ENCODE measurements at places on chromosomes 4 and X.
A peak's percentile ranks its signal among the peaks of the same experiment; 100 is the strongest.

DNA sequence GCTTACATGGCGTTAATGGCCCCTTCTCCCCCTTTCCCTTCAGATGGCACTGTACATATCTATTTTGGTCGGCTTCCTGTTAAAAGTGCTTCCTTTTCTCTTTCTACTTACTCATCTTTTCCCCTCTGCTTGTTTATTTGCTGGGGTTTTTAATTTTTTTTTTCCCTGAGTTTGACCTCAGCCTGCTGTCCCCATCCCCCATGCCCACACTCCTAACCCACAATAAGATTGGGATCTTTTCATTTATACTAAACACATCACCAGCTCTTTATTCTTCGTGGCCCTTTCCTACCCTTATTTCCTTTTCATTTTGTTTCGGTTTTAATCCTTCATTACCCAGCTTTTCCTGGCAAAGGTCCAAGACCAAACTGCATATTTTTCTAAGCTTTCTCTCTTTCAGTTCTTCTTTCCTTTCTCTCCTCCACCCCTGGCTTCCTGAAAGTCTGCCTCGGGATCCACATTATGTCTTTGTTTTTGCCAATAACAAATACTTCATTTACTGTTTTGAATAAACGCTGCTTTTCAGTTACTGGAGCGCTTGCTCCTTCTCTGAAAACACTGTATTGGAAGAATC is 152.0 kb upstream of the USP9X start:
- peak; percentile 36 for DNase-seq

DNA sequence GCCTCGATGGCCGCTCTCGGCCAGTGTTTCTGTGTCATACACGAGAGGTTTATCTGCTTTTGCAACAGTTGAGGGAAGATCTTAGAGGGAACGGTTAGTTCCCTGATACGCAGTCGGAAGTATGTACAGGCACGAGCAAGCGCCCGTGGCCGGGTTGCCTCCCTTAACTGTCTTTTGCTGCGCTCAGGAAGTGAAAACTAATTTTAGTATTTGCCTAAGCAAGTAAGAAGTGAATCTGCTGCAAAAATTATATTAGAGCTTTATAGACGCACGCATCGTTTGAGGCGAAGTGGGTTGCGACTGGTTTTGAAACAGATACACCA is 695 bp downstream of the MTM1 start:
- DNase-seq: peak; percentile 44

GRCh38 chrX:130395341-130395740 is 6.4 kb upstream of the RBMX2 start:
- DNase-seq: no peak

- DNase-seq: no peak
Measured at GRCh38 chrX:55127692-55128091, 38.9 kb downstream of the PAGE2 start.

DNA sequence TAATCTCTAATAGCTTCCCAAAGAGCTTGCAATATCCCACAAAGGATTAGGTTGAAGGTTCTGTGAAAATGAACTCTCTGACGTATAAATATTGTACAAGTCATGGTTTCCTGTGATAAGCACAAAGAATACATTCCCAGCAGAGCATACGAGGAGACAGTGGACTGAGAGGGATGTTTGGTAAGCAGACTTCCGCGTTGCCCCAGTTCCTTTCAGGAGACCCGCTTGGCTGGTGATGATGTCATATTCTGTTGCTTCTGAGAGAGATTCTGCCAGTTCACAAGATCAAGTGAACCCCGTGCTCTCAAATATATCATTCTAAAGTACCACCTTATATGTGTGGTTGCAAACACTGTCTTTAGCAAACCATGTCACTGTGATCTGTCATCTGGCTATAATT is 323.9 kb upstream of the CASK start:
- DNase-seq: no peak

DNA sequence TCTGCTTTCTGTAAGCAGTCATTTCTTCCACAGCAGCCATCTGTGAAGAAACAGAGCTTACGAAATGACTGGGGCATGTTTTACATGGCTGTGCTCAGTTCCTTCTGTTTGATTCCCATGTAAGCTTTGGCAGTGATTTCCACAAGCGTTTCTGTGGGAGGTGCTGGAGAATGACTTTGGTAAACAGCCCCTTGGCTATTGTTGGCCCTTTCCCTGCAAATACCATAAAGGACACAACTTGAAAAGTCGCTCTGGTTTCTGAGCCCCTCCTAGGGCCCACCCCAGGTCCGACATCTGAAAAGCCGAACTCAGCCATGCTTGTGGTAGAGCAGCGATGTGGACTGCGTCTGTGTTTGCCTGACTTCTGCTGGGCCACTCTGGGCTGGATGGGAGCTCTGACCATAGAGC is 3.7 kb downstream of the LIMCH1 start:
- DNase-seq: no peak

- DNase-seq: no peak
Measured at GRCh38 chr4:152512483-152512882, 23.4 kb downstream of the FBXW7 start.

DNA sequence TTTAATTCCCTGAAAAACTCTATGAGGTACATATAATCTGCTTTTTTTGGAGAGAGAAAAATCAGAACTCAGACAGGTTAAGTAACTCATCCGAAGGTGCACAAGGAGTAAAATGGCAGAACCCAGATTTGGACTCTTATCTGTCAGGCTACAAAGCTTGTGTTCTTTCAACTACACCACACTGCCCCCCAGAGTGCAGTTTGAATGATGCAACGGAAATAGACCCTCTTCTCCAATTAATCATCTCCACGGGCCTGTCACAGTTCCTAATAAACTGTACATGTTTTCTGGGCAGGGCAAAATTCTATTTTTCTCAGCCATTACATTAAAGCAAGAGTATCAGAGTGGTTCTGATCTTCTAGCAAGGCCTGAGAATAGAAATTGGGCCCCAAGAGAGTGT is 35.3 kb upstream of the DCX start:
- DNase-seq: no peak

DNA sequence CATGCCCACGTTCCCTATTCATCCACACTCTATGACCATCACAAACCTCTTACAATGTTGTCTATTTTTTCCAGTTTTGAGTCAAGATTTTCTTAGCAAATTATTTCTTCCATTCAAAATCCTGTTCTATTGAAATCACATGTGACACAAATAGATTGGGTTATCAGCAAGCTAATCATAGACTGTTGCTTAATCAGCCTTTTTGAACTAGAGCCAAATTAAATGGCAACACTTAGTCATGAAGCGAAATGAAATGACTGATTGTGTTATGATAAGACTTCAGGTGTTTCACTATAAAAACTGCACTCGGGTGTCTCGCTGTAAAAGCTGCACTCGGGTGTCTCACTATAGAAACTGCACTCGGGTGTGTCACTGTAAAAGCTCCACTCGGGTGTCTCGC is 890.0 kb upstream of the FRG1 start:
- DNase-seq: no peak

- no peak for DNase-seq
Measured at GRCh38 chrX:67296395-67296794, 247.4 kb upstream of the AR start.

GRCh38 chr4:8301851-8302730 is 32.5 kb downstream of the HTRA3 start:
- DNase-seq: no peak

GRCh38 chr4:71559957-71560571 is 221.2 kb downstream of the SLC4A4 start:
- no peak for DNase-seq

DNA sequence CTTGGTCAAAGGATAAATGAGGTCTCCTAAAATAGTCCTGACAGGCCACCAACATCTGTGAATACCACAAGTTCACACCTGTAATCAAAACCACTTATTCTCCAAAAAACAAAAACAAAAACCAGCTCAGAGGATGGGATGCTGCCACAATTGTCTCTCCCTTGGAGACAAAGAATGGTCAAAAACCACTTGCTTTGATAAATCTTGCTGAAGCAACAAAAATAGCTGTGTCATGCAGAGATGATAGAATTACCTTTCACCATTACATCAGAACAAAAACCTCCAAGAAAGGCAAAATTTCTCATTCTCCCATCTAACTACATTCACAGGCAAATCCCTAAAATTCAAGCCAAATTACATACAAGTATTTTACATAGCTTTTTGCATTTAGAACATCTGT is 180.4 kb downstream of the MAML3 start:
- no peak for DNase-seq

DNA sequence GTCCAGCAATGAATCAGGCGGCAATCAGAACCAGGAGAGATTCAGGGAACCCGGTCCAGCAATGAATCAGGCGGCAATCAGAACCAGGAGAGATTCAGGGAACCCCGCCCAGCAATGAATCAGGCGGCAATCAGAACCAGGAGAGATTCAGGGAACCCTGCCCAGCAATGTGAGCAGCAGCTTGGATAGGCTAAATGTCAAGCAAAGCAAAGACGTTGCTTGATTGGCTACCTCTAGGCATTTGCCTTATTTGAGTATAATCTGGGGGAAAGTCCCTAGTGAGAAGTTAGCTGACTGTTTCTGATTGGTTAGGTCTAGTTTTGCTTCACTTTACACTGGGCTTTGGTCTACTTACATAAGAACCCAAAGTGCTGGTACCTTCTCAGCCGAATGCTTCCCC is 1212.2 kb upstream of the TENM3 start:
- DNase-seq: no peak

GRCh38 chrX:18647621-18648020 is 24.3 kb downstream of the RS1 start:
- DNase-seq: no peak

DNA sequence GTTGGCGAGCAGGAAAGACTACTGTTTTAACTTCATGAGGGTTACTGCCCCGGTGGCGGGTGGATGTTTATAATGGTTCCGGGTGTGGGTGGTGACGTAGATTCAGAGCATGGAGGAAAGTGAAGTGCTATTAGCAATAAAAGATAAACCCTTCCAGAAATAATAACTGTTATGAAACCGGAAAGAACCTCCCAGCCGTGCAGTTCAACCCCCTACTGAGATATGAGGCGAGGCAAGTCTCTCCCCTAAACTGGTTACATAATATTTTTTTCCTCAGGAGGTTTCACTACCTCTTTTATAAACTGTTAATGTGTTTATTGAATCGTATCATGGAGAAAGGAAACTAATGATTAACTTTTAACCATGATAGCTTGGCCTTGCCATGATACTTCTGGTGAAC is 33.9 kb upstream of the STIM2 start:
- peak; percentile 56 for DNase-seq

GRCh38 chr4:37976991-37977470 is 16.8 kb downstream of the PTTG2 start:
- DNase-seq: peak; percentile 80

DNA sequence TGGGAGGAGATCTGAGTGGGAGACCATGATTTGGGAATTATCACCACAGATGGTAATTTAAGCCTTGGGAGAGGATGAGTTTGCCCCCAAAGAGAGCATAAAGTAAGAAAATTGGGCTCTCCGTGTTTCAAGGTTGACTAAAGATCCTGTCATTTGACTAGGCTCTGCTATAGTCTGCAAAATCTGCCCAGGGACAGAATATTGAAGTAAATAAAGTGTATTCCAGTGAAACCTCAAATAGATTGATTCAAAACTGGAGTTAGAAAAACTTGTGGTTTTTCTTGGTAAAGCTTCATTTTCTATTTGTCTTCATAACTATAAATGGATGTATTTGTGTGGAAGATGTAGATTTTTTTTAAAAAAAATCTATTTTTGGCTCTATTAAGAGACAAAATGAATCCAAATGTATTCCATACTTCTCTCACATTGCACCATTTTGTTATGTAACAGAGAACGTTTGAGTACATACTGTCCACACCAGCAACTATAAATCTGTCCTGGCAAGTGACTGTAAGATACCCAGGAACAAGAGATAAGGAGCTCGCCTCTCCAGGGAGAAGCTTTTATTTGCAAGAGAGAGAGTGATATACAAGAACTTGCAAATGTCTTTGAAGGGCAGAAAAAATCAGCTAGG is 170.2 kb downstream of the CBR4 start:
- DNase-seq: no peak

DNA sequence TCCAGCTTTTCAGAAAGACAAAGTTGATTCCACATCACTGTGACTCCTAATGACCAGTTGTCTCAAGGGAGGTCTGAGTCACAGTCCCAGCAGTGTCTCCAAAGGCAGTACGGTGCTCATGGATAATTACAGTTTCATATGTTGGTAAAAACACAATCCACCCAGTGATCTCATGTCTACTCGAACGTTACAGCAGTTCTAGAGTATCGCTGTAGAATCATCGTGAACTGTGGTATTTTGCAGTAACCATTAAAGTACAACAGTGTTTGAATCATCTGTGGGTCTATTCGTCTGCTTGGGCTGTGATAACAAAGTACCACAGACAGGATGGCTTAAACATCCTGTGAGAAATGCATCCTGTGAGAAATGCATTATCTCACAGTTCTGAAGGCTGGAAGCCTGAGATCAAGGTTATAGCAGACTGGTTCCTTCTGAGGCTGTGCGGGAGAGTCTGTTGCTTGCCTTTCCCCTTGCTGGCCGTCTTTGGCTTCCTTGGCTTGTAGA is 121.1 kb upstream of the SORBS2 start:
- DNase-seq: no peak

DNA sequence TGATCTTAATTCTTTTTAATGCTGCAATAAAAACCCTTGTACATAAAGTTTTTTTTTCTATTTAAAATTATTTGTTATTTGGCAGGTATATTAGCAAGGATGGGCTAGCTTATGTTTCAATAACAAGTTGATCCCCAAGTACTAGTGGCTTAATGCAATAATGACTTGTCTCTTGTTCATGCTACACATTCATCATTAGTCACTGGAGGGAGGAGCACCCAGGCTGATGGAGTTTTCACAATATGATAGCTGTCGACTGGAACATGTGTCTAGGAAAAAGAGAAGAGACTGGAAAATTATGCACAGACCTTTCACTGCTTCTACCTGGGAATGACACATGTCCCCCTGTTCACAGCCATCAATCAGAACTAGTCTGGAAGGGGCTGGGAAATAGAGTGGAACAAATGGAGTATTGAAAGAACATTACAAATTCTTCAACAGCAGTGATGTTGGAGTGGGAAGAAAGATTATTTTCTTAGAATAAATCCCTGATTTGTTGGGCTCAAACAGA is 387.9 kb upstream of the RPS6KA3 start:
- DNase-seq: no peak

DNA sequence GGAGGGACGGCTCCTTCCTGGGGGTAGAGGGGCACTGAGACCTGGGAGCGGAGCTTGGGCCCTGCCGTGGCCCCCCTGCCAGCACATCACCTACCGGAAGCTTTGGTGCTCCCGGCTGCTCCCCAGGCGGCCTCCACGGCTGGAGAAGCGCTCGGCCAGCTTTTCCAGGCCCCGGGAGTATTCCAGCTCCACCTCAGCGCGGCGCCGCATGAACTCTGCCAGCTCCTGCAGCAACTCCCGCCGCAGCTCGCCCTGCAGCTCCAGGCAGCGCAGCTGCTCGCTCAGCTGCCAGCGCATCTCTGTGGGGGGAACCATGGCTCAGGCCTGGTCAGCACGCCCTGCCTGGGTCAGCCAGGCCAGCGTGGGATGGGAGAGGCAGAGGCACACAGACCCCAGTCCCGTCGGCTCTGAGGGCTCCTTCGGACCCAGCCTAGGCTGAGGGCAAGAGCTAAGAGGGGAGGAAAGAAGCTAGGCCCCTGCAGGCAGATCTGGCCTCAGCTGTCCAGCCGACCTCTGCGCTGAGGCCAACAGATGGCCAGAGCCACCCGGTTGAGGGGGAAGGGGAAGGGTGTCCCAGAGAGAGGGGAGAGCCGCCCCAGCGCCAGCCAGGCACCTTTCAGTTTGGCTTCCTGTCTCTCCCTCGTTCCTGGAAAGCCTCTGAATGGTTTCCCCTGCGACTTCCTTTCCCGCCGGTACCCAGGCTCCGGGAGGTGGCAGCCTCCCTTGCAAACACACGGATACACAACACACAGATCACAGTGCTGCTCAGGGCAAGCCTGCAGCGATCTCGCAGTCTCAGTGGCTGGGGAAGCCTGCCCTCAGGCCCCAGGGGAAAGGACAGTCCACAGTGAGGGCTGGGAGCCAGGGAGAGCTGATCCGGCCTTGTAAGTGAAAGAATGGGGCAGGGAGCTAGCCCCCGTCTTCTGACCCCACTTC is 4.3 kb downstream of the ARHGAP4 start:
- peak; percentile 49 for DNase-seq

Measured in mucosa of descending colon (tissue), 3 donors.